ENCODE measurements at places on chromosomes 11 and 22.

GRCh38 chr11:12800871-12801270 is 126.7 kb downstream of the TEAD1 start:
- DNase-seq: no peak

DNA sequence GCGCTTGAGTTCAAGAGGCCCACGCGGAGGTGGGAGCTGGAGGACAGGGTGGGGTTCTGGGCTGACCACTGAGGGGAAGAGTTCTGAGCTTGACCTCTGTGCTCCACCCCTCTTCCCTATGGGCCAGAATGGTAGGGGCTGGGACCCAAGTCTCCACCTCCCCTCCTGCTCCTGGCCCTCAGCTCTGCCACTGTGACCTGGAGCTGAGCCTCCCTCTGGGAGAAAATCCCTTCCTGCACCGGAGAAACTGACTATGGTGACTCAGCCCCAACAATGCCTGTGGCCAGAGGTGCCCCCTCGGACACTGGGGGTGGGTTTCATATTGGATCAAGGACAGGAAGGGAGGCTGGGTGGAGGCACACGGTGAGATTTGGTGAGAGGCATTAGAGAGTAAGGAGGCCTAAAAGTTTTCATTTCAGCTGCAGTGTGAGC is 23.0 kb downstream of the RELT start:
- DNase-seq: no peak

- DNase-seq: peak; percentile 78
Observed at GRCh38 chr22:43152357-43153071, 1.2 kb downstream of the TSPO start.

DNA sequence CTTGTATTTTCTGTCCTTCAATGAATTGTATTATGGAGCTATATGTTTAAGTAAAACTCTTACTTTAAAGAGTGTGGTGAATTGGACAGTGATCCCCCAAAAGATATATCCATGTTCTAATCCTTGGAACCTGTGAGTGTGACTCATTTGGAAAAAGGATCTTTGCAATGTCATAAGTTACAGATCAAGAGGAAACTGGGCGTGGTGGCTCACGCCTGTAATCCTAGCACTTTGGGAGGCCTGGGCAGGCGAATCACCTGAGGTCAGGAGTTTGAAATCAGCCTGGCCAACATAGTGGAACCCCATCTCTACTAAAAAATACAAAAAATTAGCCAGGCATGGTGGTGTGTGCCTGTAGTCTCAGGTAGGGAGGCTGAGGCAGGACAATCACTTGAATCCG is 36.7 kb downstream of the ELF5 start:
- no peak for DNase-seq

- peak; percentile 75 for DNase-seq
Observed at GRCh38 chr11:26326793-26327400, 5.0 kb upstream of the ANO3 start.

GRCh38 chr11:20025332-20025840 is 134.9 kb downstream of the DBX1 start:
- peak; percentile 35 for DNase-seq

GRCh38 chr11:68938088-68938487 is 34.4 kb downstream of the IGHMBP2 start:
- DNase-seq: no peak

GRCh38 chr11:134733646-134734045 is 321.6 kb upstream of the B3GAT1 start:
- DNase-seq: no peak

- no peak for DNase-seq
Observed at GRCh38 chr11:23536907-23537306, 676.6 kb upstream of the CCDC179 start.

DNA sequence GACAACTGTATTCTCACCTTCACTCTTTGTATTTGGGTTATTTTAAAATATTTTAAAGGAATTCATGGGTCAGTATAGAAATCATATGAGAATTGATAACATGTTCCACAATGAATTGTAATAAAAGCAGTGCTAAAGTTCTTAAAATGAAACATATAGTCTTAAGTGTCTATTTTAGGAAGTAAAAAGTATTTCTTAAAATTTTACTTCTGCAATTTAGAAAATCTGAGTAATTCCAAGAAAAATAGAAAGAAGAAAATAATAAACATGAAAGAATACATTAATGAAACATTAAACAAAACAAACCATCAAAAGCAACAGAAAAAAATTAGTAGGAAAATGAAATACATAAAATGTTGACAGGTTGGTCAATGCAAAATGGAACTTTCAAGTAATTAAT is 332.4 kb downstream of the ETS1 start:
- DNase-seq: no peak

DNA sequence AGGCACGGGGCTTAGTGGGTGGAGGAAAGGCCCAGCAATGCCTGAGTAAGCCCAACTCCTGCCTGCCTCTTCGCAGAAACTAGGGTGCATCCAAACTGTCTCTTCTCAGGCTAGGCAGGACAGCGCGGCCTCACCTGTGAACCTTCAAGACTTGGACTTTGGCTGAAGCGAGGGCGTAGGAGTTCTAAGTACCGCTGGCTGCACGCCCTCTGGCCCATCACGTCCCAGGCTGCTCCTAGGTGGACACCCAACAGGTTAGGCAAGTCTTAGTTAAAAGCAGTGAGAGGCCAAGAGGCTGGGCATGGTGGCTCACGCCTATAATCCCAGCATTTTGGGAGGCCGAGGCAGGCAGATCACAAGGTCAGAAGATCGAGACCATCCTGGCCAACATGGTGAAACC is 1.8 kb upstream of the DDB2 start:
- no peak for DNase-seq

DNA sequence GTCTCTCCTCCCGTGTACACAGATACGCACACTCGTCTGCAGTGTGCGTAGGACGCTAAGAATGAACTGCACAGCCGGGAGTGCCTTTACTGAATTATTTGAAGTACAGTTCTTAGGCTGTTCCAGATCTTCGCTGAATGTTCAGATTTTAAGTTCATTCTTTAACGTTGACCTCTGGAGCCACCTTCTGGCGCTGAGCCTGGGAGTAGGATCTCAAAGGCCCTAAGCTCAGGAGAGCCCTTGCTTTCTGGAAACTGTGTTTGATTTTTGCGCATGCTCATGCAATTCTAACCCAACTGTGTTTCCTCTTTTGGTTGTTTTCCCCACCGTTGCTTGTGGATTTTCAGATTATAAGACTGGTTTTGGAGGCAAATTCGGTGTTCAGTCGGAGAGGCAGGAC is 22.8 kb downstream of the CTTN start:
- DNase-seq: no peak

GRCh38 chr22:46767249-46767985 is 5.0 kb downstream of the TBC1D22A start:
- DNase-seq: no peak

- DNase-seq: no peak
Observed at GRCh38 chr22:36381513-36382128, 6.1 kb downstream of the MYH9 start.

DNA sequence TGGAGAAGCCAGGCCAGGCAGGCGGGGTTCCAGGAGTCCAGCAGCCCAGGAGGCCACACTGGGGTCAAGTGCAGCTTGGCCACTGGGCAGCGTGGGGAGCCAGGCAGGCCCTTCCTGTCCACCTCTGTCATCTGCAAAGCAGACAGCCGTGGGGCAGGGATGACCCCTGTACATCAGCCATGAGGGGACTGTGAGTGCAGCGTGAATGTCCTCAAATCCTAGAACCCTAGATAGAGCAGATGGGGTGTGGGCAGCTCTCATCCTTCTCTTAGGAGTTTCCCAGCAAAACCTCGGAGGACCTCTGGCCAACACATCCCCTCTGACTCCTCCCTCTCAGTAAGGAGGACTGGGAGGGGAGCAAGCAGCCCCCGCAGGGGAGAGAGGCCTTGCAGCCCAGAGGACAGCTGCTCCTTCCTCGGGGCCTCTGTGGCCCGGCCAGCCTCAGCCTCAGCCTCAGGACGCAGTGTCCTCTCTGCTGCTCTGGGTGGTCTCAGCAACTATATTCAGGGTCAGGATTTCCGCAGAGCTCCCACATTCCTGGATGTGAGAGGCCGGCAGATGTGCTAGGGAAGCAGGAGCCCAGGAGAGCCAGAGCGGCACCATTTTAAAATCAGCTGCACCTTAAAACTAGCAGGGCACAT is 820.5 kb downstream of the BRD1 start:
- no peak for DNase-seq

All from DMS53 (cell line).